ENCODE measurements at places on chromosomes 11 and 22.

GRCh38 chr11:132231656-132232347 lies 861.4 kb downstream of the NTM start:
- DNase-seq = no peak

DNA sequence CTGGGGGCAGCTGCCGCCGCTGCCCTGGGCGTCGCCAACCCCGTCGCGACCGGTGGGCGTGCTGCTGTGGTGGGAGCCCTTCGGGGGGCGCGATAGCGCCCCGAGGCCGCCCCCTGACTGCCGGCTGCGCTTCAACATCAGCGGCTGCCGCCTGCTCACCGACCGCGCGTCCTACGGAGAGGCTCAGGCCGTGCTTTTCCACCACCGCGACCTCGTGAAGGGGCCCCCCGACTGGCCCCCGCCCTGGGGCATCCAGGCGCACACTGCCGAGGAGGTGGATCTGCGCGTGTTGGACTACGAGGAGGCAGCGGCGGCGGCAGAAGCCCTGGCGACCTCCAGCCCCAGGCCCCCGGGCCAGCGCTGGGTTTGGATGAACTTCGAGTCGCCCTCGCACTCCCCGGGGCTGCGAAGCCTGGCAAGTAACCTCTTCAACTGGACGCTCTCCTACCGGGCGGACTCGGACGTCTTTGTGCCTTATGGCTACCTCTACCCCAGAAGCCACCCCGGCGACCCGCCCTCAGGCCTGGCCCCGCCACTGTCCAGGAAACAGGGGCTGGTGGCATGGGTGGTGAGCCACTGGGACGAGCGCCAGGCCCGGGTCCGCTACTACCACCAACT lies 1.0 kb downstream of the FUT4 start:
- DNase-seq = no peak

DNA sequence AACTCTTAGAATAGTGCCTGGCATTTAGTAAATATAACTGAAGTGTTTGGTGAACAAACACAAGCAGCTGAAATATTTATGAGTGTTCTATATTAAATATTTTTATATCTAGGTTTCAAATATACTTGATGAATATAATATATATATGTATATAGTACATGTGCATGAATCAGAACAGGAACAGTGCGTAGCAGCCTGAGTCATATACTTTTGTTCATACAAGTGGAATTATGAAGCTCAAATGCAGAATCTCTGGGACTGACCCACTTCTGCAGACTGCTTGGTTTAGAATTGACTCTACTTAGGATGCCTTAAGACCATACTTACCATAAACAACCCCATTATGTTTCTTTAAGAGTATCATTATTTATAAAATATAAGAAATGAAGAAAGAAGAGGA lies 997.8 kb upstream of the RAG2 start:
- DNase-seq = no peak

- DNase-seq = no peak
These were observed 29.0 kb downstream of the RTN4R start for GRCh38 chr22:20238901-20239675.

DNA sequence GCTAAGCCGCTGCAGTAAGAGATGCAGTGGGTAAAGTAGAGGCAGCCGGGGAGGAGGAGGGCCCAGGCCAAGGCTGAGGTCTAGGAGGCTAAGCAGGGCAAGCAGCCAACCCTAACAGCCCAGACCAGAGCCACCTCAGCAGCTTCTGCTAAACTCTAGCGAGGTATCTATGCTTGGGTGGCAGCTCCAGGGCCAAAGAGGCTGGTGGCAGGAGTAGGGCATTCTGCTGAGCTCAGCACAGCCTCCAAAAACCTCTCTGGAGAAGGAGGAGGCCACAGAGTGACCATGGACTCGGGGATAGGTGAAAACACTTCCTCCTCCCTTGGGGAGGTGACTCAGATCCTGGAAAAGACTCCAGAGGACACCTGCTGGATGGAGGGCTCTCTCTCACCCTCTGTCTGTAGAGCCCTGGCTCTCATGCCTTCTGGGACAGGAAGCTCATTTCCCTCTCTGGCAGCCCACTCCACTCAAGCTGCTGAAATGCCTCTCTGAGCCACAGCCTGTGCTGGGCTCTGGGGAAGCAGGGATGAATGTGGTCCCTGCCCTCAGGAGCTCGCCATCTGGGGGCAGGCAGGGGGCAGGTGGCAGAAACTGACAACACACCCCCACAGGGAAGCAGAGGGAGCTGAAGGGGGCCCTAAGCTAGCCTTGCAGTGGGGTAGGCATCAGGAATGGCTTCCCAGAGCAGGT lies 16.5 kb upstream of the TPBGL start:
- DNase-seq = no peak

- DNase-seq = no peak
These were observed 1.7 kb downstream of the NCF4 start for GRCh38 chr22:36862251-36863242.

DNA sequence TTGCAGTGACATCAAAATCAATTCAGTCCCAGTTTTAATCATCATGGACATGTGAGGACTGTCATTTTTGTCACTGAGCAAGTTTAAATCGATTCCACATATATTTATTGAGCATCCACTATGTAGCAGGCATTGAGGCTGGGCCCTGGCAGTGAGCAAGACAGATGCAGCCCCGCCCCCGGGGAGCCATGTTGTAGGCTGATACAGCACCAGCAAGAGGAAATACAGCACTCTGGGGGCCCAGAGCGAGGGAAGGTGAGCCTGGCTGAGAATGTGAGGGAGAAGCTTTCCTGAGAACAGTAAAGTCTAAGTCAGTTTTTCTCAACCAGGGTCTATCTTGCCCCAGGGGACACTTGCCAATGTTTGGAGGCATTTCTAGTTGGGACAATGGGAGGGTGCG lies 108.6 kb upstream of the ASPHD2 start:
- no peak for DNase-seq

DNA sequence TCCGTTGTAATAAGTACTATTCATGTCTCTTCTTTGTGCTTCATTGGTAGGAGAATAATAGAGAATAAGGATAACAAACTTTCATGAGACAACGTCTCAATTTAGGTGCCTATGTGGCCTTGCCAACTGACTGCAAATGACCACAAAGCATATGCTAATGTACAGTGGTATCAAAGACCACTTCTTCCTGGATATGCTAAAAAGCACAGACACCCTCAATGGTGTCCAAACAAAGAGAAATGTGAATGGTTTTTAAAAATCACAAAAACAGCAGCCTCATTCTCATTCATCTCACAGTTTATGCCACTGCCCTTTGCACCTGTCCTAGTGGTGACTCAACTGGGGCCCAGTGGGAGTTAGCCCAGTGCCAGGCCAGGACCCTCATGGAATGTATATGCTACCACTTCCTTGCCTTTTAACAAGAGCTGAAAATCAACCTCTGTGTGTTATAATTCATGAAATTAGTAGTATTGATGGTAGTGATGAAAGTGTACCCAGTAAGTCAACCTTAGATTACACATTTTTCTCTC lies 65.2 kb upstream of the MTMR2 start:
- DNase-seq = no peak

DNA sequence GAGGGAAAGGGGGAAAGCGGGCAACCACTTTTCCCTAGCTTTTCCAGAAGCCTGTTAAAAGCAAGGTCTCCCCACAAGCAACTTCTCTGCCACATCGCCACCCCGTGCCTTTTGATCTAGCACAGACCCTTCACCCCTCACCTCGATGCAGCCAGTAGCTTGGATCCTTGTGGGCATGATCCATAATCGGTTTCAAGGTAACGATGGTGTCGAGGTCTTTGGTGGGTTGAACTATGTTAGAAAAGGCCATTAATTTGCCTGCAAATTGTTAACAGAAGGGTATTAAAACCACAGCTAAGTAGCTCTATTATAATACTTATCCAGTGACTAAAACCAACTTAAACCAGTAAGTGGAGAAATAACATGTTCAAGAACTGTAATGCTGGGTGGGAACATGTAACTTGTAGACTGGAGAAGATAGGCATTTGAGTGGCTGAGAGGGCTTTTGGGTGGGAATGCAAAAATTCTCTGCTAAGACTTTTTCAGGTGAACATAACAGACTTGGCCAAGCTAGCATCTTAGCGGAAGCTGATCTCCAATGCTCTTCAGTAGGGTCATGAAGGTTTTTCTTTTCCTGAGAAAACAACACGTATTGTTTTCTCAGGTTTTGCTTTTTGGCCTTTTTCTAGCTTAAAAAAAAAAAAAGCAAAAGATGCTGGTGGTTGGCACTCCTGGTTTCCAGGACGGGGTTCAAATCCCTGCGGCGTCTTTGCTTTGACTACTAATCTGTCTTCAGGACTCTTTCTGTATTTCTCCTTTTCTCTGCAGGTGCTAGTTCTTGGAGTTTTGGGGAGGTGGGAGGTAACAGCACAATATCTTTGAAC lies 6.8 kb downstream of the MALAT1 start:
- DNase-seq = no peak

DNA sequence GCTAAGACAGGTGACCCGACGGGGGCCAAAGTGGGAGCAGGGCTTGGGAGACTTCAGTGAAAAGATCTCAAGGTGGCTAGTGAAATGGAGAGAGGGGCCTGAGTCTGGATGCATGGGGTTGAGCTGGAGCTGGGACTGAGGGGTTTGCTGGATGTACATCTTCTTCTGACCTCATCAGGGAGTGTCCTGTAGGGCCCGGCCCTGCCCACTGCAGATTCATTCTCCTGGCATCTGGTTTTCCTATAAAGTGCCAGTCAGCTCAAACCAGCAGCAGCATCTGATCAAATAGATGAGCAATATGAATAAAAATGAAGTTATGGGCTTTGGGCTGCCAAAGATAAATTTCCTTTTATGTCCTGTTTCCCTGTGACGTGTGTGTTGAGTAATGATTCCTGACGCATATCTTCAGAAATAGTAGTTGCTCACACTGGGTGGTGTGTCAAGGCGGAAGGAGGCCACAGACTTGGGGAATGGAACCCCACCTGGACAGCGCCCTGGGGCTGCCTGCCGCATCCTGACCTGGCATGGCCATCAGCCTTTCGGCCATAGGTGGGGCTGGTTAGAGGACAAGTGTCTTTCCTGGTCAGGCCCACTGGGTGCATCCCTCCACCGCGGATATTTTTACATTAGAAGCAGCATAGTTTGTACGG lies 135.4 kb downstream of the OSBP2 start:
- no peak for DNase-seq

DNA sequence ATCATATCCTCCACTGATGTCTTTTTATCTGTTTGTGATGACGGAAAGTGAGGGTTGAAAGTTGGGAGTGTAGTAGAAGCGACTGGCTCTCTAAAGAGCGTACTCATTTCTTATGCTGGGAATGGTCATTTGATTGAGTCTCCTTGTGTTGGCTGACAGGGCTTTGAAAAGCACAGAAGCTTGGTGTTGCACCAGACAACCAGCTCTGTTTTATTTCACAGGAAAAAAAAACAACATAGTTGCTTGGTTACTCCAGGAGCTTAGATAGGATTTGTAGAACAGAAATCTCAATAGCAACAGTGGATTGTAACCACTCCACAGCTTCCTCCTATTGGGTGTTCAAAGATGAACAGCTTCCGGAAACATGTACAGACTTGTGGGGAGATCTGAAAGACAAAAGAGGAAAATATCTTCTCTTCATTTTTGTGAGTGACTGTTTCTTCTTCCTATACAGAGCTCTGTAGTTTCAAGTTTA lies 2.7 kb downstream of the RBM14 start:
- DNase-seq = no peak

- no peak for DNase-seq
These were observed 85.8 kb downstream of the TRMU start for GRCh38 chr22:46421267-46421666.

GRCh38 chr11:73249304-73249703 lies 22.8 kb upstream of the P2RY6 start:
- DNase-seq = no peak

DNA sequence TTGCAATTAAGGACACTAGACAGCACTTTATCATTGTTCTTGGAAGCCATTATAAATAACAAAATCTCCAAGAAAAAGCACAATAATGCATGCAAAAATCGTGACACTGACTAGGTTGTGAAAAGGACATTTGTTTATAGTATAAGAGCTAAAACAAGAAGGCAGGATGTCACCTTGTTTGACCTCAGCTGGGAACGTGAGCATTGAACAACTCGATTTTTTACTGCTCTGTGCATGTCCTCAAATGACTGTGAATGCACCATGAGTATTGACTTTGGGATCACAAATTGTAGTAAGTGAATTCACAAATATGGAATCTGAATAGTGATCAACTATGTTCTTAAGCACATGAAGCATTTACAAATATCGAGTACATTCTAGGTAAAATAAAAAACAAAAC lies 35.3 kb upstream of the ARHGAP20 start:
- DNase-seq = no peak

- DNase-seq = no peak
These were observed 29.9 kb upstream of the MTCH2 start for GRCh38 chr11:47672283-47672730.

GRCh38 chr11:84412862-84413261 lies 1126.7 kb upstream of the CCDC90B start:
- DNase-seq = no peak

DNA sequence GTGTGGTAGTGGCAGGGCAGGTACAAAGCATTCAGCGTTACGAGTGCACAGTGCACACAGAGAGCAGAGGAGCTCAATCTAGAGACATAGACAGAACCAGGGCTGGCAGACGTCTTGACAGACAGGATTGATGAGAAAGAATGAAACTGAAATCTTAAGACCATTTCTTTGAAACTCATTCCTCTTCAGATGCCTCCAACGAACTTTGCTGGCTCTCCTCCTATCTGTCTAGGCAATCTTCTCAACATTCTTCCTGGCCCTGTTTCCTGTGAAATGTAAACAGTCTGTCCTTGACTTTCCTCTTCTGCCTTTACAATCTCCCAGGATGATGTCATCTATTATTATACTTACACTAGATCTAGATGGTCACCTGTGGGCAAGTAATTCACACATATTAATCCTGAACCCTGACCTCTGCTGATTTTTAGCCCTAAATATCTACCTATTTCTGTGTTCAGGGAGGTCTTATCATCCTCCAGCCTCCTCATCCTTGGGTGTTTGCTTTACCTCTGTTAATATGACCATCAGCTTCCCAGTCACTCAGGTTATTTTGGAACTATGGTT lies 119.5 kb downstream of the ENTHD1 start:
- DNase-seq = no peak

DNA sequence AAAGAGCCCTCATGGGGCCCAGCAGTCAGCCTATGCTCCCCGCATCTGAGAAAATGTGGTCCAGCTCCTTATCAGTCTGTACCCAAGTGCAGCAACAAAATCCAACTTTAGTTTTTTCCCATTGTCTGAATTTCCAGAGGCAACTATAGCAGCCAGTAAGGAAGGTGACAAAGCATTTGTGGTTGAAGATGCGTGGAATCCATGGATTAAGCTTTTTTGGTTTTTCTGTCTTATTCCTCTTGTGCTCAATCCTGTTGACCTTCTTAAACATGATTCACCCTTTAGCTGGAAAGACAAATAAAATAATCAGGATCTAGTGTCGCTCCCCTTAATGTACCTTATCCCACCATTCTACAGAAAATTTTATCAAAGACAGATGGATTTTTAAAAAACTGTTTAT lies 14.3 kb downstream of the GDPD4 start:
- DNase-seq = no peak

GRCh38 chr11:117872420-117872961 lies 4.0 kb downstream of the FXYD6 start:
- DNase-seq = no peak
